ENCODE measurements at places on chromosomes 16 and 17.

GRCh38 chr16:30490210-30490609 lies 17.7 kb downstream of the ITGAL start:
- no peak for DNase-seq

DNA sequence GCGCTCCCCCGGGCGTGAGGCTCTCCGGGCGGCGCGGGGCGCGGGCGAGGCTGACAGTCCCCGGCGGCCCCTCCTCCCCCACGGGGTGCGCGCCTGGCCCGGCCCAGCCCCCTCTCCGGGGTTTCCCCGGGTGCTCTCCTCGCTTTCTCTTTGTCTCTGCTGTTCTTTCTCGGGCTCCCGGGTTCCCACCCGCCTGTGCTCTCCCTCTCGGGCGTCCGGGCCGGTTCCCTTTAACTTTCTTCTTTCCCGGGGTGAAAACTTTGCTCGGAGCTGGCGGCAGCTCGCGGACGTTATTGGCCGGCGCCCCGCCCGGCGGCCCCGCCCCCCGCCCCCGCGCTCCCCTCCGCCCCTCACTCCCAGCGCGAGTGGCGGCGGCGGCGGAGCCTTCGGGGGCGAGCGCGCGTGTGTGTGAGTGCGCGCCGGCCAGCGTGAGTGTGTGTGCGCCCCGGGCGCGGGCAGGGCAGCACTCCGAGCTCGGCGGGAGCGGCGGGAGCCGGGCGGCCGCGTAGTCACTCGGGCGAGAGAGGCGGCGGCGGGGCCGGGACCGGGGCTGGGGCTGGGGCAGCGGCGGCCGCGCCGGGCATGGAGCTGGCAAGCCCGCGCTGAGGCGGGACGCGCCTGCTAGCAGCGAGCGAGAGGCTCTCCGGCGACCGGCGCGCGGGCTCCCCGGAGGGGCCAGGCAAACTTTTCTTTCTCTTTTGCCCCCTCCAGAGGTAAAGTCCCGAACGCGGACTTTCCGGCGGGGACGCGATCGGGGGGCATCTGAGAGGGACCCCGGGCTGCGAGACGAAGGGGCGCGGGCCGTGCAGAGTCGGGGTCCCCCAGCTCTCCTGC lies at the start of gene NTN1:
TSS of gene NTN1 (plus strand) at position 353 of the 834 bp plus-strand sequence. CDS start 864 bp downstream, outside the sequence.
- peak; percentile 32 for DNase-seq

DNA sequence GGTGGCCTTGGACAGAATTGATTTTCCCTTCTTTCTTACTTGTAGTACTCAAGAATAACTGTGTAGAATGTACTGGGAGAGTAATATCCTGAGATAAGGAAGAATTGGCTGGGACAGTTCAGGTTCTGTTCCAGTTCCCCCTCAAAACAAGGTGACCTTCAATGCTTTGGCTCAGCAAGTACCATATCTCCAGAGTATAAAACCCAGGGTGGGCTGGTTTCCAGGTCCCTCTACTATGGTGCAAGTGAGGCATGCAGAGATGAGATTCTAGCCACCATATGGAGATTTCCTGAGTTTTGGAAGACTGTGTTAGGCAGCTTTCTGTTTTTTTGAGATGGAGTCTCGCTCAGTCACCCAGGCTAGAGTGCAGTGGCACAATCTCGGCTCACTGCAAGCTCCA lies 18.1 kb upstream of the DLX3 start:
- no peak for DNase-seq

GRCh38 chr16:31016018-31016417 lies 5.6 kb upstream of the STX1B start:
- no peak for DNase-seq

DNA sequence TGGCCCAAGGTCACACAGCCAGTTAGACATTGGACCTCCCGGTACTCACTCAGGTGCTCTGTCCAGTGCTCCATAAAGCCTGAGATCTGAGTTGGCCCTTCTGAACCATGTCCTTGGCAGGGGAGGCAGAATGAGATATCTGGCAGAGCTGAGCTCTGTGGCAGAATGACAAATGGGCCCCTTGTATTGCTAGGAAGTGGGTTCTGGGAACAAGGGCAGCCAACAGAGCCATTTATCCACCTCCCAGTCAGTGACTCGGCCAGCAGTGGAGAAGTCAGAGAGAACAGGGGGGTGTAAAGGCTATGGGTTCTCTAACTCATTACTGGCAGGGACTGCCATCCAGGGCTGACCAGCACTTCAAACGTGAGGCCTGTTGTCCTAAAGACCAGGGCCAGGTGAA lies 117.1 kb upstream of the NLRP1 start:
- no peak for DNase-seq

GRCh38 chr17:57442914-57443571 lies 186.7 kb downstream of the MSI2 start:
- DNase-seq = peak; percentile 56

DNA sequence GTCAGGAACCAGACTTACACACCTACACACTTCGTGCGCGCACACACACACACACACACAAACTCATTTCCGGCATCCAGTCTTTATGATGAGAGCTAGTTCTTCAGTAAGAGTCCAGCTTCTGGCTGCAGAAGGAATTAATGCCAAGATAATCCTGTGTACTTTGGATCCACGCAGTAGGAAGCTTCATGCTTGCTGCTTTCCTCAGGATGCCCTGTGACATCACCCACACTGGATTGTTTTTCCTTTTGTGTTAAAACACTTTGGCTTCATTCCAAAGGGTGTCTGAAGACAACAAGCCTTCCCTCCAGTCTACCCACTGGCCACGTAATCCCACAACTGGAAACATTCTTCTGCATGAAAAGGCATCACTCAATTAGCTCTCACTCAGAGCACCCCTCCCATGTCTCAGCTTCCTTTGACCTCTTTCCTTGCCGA lies 35.4 kb downstream of the KCNJ16 start:
- no peak for DNase-seq

DNA sequence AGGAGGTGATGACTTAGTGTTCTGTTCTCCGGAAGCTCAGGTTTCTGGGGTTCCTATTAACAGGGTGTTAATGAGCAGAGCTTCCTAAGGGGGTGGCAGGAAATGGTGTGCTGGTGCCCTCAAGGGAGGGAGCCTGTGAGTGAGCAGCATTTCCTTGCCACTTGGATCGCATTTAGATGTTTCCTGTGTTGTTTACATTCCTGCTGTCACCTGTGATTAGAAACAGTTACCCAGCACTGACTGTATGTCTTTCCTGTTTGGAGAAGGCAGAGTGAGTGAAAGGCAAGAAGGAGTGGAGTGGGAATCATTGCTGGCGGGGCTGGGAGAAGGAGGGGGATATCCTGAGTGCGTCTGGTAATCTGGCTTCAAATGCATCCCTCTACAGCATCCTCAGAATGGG lies 214.6 kb downstream of the CCDC182 start:
- DNase-seq = peak; percentile 26

- no peak for DNase-seq
Observed at GRCh38 chr17:80880648-80880985, 111.0 kb upstream of the CHMP6 start.

DNA sequence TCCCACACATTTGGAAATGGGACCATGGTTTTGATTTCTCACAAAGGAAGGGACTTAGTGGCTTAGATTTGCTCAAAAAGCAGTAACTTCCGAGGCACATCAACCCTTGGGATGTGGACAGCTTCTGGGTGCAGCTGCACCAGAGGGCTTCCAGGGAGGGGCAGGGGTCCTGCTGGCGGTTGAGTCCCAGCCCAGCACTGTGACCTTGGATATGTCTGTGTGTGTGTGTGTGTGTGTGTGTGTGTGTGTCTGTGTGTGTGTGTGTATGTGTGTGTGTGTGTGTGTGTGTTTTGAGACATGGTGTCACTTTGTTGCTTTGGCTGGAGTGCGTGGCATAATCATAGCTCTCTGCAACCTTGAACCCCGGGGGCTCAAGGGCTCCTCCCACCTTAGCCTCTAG lies 130.8 kb downstream of the CLEC16A start:
- no peak for DNase-seq

GRCh38 chr17:67833946-67834631 lies 8.8 kb downstream of the BPTF start:
- DNase-seq = no peak

DNA sequence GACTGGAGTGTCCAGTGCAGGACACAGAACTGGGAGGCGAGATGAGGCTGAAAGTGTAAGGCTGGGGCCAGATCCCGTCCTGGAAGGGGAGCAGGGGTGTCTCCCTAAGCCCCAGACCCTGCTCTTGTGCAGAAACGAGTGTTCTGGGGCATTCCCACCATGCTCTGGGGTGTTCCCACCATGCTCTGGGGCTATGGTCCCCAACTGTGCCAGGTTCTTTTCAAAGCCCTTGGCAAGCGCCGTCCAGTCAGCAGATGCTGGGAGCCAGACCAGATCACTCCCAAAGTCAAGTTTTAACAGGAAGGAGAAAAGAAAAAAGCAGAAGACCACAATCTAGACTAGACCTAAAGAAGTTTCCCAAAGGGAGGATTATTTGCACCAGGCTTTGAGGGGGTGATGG lies 2.5 kb downstream of the TAX1BP3 start:
- no peak for DNase-seq

DNA sequence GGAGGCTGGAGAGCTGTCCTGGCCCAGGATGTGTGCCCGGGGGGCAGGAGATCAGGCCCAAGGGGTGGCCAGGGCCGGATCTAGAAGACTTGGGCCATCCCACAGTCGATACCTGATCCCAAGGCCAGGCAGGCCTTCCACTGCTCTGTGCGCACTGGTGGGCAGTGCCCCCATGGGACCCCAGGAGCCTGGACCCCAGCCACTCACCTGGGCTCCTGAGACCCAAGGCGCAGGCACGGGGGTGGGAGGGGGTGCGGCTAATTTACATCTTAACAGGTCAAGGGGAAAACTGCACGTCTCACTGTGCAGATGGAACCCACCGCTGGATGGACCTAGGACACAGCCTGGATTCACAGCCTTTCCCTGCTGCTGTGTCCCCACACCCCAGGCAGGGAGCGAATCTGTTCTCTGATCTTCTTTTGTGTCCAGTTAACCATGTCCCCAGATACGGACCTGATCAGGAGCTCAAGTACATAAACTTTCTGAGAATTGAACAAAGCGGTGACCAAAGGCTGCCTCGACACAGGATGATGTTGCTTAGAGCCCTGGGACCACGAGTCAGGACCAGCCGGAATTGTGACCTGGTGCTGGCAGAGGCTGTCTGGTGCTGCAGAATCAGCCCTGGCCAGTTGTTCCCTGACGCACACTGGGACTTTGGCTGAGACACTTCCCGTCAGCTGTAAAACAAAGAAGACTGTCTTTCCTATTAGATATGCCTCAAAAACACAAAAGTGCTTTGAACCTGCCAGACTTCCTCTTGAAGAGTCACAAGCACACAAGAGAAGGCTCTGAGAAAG lies 60.6 kb downstream of the TNFRSF13B start:
- no peak for DNase-seq

DNA sequence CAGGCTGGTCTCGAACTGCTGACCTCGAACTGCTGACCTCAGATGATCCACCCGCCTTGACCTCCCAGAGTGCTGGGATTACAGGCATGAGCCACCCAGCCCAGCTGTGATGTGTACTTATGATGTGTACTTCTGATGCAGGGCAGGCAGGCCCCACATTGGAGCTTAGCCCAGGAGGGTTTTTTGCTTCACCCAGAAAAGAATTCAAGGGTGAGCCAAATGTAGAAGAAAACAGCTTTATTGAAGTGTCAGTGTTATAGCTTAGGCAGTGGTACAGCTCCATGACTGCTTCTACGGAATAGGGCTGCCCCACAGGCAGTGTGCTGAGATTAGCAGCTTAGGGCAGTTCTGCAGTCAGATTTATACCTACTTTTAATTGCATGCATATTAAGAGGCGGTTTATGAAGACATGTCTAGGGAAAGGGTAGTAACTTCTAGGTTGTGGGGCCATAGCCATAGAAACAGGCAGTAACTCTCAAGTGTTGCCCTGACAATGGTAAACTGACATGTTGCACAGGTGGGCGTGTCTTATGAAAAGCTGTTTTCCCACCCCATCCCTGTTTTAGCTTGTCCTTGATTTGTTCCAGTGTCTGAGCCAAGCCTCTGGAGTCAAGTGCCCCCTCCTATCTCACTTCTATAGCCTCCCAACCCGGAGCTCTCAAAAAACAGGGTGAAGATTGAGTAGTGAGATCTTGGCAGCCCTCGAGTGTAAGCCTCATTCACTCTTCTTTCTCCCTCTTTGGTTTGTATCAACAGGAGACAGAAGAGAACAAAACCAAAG lies 24.1 kb upstream of the POLR3E start:
- no peak for DNase-seq

- DNase-seq = no peak
Observed at GRCh38 chr17:63116967-63117830, 151.2 kb downstream of the TANC2 start.

- DNase-seq = no peak
Observed at GRCh38 chr16:51151435-51151960, 428 bp upstream of the SALL1 start.

GRCh38 chr16:81261049-81261648 lies 22.7 kb downstream of the BCO1 start:
- peak; percentile 22 for DNase-seq

DNA sequence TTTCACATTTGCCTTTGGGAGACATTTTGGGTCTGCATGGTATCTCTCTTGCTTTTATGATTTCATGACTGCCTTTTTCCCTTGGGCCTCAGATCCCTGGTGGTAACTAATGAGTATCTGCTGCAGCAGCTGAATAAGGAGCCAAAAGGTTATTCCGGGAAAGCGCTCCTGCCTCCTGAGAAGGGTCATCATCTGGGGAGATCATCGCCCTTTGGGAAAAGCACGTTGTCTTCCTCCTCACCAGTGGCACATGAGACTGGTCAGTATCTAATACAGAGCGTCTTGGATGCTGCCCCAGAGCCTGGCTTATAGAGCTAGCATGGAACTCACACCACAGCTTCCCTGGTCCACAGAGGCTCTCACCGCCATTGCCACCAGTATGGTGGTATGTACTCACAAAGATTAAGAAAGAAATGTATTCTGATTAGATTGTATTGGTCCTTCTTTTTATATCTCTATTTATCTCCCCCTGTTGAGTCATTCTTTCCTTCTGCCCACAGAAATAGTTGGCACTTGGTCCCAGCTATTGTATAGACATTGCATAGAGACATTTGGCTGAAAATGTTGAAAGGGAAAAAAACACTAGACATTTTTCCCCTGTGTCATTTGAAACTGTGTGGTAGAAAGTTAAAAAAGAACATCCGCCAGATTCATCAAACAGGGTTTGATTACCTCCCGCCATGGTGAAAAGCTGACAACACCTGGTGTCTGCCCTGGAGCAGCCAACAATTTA lies 8.4 kb downstream of the TPPP3 start:
- DNase-seq = no peak

GRCh38 chr17:60887614-60888028 lies 210.0 kb downstream of the BCAS3 start:
- no peak for DNase-seq

GRCh38 chr17:9217151-9218056 lies 196.1 kb downstream of the NTN1 start:
- DNase-seq = no peak

GRCh38 chr16:5634666-5635180 lies 537.1 kb upstream of the EEF2KMT start:
- no peak for DNase-seq

DNA sequence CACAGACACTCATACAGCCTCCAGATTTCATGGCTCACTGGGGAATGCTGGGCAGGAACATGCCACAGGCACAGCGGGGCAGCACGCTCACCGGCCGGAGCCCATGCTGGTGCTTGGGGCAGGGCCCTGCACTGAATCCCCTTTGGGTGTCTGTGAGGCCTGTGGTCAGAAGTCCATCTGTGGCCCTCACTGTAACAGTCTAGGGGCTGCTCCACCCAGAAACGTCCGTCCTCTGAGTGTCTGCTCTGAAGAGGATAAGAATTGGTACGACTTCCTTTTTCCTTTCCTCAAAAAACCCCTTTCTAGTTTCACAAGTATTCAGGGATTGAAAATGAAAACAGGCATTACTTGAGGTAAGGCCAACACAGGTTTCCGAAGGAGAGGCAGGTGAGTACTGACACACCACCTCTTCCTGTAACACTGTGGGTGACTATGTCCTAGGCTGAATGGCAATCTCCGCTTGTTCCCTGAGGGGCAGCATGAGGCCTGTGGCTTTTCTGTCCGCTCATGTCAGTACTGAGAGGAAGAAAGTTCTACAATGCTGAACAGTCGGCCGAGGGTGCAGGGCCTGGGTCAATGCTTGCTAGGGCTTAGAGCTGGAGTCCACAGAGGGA lies 42.5 kb downstream of the TMEM11 start:
- DNase-seq = no peak

All from CD4-positive, alpha-beta T cell treated with Interleukin-4 for 4 hours (primary cell).